ENCODE measurements at places on chromosomes 4 and X. TPM values are rescaled to one million over a fixed set of nuclear protein-coding genes. Genes with fewer than 3 reads are reported as not detected.

SHROOM3 gene
- total RNA-seq: 30.4 TPM

DNA sequence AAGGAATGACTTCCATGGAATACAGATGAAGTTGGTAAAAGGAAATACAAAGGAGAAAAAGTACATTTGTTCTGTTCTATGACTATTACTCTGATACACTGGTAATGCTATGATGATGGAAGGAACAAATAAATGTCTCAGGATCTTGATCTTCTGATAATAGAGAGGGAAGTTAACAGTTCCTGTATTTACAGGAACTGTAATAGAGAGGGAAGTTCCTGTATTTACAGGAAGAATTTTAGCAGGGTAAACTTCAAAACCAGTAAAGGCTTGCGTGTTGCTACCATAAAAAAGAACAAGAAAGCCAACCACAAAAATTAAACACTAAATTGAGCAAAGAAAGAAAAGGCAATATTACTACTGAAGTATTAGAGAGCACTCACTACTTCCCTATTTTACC is 91.7 kb upstream of the HPGD start:
- DNase-seq: no peak

GRCh38 chrX:107730991-107731766 is 44.4 kb downstream of the TSC22D3 start:
- no peak for DNase-seq

GRCh38 chrX:39766855-39767254 is 330.9 kb downstream of the BCOR start:
- no peak for DNase-seq

DNA sequence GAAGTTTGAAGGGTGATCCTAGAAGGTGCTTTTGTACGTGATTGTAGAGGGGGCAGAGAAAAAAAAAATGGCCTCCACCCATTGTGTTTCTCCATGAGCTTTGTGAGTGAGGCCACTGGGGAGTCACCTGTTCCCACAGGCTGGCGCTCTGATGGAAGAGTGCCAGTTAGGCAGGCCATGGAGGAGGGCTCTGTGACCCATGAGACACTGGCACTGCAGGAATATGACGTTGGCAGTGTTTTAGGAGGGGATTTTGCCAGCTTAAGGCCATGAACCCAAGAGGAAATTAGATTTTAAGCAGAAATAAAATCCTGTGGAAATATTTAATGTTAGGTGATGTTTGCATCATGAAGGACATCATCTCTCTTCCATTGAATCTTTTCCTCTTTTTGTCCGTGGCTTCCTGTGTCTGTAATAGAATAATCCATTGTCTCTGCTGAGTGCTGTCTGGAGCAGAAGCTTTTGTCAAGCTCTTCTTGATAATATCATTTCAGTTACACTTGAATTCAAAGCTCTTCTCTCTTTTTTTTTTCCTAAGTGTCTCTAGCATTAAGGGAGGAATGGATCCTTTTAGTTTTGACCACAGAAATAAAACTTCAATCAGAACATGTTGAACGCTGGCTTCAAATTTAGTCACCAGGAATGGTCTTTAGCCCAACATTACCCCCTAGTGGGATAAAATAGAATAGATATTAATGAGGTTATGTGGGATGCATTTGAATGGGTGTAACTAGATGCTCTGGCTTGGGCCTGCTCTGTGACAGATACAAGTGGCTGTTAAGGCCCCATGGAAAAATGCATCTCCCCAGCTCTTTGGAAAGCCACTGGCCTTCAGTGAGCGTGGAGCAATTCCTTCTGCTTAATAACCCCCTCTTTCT is 41.0 kb upstream of the UCP1 start:
- DNase-seq: no peak

Measured in suprapubic skin (tissue), 4 donors.